HT-29 (cell line): ENCODE measurements at places on chromosomes 11 and 22.

DNA sequence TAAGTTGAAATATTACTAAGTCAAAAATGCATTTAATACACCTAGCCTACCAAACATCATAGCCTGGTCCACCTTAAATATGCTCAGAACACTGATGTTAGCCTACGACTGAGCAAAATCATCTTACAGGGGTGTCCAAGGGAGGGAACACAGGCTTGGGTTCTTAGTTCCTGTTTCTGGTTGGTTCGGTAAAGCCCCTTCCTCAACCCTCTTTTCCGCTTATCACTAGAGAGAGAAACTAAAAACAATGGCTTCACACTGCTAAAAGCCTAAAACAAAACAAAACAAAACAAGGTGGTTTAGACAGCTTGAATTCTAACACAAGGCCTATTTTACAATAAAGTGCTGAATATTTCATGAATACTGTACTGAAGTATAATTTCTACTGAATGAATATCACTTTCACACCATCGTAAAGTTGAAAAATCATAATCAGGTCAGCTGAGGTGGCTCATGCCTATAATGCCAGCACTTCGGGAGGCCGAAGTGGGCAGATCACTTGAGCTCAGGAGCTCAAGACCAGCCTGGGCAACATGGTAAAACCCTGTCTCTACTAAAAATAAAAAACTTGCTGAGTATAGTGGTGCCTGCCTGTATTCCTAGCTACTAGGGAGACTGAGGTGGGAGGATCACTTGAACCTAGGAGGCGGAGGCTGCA, 118.0 kb downstream of the SIK3 start:
- no peak for DNase-seq

- no peak for DNase-seq
Observed at GRCh38 chr22:30314915-30315314, 11.8 kb downstream of the TBC1D10A start.

GRCh38 chr11:68989936-68990606, 9.3 kb upstream of the MRGPRD start:
- no peak for DNase-seq

DNA sequence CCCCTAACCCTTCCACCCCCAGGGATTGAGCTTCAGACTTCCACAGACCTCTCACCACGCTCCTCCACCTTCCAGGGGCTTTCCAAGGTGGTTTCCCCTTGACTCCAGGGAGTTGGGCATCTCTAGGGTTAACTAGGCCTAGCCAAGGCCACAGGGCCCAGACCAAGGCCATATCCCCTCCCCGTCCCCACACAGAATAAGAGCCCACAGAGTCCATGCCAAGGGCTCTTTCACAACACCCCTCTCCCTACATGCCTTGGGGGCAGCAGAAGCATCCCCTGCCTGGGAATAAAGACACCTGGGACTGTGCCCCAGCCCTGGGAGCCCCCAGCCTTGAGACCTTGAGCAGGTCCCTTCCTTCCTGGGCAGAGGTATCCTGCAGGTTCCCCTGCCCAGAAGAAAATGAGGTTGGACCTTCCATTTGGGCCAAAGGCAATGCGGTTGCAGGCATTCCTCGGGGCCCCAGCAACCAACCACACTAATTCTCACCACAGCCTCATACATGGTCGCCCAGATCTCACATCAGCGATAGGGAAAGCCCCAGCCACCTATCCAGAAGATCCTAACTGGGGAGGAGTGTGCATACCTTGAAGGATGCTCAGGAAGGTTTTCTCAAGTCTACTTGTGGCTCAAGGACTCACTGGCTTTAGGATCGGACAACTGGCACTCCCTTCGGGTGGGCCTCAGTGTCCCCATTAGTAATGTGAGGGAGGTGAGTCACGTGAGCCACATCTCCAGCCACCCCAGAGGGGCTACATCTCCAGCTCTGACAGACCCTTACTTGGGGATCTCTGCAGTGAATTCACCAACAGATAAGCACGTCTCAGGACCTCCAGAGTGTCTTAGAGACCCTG, 1.7 kb downstream of the GDPD5 start:
- DNase-seq, result no peak
